ENCODE measurements at places on chromosomes 1 and 21.

GRCh38 chr1:92544756-92545165 lies 58.0 kb upstream of the GFI1 start:
- DNase-seq, result peak; percentile 87

DNA sequence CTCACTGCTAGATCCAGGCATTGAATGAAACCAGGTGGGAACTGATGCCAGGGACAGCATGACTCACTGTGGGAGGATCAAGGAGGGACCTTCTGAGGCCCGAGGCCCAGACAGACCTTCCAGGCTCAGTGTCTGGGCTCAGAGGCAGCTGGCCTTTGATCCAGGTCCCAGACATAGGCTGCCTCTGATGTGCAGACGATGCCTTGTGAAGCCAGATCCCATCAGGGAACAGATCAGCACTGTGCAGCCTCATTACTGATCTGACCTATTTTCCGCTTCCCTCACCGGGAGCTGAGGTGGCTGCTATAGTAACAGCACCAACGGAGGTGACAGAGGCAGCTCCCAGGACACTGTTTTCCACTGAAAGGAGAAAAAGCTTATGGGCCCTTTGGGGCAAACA lies 399.5 kb downstream of the MATN1 start:
- no peak for DNase-seq

GRCh38 chr1:71135571-71135970 lies 54.7 kb upstream of the ZRANB2 start:
- no peak for DNase-seq

DNA sequence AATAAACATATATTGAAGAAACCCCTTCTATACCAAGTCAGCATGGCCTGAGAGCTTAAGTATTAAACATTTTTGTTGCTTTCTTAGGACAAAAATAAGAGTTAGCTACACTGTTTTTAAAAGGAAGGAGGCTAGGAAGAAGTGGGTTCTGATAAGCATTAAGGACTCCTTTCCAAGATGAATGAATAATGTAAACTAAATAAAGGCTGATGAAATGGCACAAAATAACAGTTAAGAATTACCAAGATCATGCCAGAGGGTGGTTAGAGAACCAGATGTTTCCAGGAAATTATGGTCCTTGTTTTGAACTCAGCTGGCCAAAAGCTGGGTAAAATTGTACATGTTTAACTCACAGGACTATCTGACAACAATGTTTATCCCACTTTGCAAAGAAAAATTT lies 114.1 kb upstream of the ETS2 start:
- DNase-seq, result no peak

GRCh38 chr1:104488296-104489015 lies 738.8 kb downstream of the AMY1C start:
- DNase-seq, result no peak

DNA sequence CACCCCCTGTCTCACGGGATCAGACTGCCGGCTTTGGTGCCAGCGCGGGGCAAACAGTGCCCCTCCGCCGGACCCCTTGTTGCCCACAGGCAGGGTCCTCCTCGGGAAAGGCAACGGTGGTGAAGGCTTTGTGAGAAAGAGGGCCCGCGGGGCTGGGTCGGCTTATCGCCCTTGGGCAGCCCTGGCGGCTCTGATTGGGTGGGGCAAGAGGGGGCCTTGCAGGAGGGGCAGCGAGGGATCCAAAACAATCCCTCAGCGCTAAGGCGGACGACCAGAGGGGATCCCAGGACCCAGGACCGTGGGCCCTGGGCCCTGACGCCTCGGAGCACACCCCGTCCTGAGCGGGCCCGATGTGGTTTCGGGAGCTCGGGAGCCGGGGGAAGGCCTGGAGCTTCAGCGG lies 3.9 kb upstream of the ZNF678 start:
- peak; percentile 87 for DNase-seq

DNA sequence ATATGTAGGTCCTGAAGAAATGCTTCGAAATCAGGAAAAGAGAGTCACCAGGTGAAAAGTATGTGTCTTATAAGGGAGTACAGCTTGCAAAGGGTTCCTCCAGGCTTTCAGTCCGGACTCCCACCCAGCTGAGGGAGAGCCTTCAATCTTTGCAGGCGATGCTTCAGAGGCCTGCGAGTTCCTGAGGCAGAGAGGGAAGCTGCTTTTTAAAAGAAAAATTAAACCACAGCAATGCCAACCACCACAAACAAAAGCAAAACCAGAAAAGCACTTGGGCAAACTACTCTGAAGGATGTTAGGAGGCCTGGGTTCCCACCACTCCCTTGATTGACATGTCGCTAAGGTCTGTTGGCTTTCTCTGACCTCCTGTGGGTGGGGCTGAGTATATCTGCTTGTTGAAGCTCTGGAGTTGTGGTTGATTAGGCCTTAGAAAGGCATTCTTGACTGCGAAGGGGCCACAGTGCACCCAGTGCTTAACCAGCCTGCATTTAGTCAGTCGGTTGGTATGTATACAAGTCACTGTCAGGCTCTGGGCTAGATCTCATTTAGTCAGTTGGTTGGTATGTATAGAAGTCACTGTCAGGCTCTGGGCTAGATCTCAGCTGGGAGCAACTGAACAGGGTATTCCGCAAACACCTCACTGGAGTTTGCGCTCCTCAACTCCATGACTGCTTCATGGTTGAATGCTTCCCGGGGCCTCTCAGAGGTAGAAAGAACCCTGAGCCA lies 1.2 kb downstream of the NIPAL3 start:
- peak; percentile 92 for DNase-seq

Data from erythroblast (primary cell).